Thyroid gland (tissue), 4 donors: ENCODE measurements at places on chromosomes 1 and 21. TPM values are rescaled to one million over a fixed set of nuclear protein-coding genes. Genes with fewer than 3 reads are reported as not detected.

HPCAL4 gene
- 0.11 TPM for total RNA-seq

DNA sequence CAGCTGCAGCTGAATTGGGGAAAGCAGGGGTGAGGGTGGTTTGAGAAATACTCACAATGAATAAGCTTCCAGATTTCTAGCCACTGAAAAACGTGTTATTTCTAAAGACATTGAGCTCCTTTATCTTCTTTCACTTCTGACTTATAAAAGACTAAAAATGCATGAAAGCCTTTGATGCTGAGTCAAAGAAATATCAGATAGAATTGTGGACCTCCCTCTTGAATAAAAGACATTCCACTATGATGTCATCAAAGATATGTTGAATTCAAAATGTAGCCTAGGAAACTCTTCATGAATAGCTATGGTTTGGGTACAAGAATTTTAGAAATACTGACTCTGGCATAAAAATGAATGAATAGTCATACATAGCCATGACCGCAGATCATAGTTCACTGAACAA, 44.7 kb upstream of the COL24A1 start:
- no peak for DNase-seq
- H3K27me3 ChIP-seq, result no peaks in the 10 kb centered on the region

DNA sequence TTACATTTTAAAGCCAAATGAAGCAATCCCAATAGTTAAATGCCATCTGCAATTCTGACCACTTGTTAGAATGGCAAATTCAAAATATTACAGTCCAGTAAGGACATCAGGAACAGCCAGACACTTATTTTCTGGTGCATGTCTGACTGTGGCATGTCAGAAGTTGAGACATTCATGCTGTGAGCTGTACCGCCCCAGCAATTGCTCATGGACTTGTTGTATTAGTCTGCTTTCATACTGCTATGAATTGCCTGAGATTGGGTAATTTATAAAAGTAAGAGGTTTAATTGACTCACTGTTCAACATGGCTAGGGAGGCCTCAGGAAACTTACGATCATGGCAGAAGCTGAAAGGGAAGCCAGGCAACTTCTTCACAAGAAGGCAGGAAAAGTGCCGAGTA, 19.1 kb downstream of the DDAH1 start:
- no peak overlapping the region for H3K4me3 ChIP-seq
- no peak overlapping the region for H3K27ac ChIP-seq
- DNase-seq, result no peak
- H3K4me1 ChIP-seq, result peaks cover 11% of the 10 kb centered on the region
- no peaks in the 10 kb centered on the region for H3K27me3 ChIP-seq

DNA sequence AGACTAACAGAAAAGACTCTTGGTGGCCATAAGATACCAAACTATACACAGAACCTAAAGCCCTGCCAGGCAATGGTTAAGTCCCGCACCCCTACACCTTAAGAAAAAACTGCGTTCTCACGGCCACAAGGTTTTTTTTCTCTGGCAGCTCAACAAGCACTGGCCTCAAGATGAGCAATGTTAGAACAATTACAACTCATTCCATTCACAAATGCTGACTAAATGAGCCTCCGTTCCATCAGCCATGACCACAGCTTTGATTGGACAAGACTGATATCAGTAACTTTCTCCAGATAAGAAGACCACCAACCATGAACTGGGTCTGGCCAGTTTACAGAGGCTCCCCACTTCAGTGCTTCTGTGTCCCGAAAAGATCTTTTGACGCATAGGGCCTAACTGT, 31.9 kb downstream of the SEC16B start:
- no peaks in the 10 kb centered on the region for H3K27me3 ChIP-seq
- no peak for DNase-seq
- peaks cover 3% of the 10 kb centered on the region for H3K36me3 ChIP-seq
- no peak overlapping the region for H3K27ac ChIP-seq
- no peaks in the 10 kb centered on the region for H3K4me1 ChIP-seq
- no peak overlapping the region for H3K4me3 ChIP-seq

DNA sequence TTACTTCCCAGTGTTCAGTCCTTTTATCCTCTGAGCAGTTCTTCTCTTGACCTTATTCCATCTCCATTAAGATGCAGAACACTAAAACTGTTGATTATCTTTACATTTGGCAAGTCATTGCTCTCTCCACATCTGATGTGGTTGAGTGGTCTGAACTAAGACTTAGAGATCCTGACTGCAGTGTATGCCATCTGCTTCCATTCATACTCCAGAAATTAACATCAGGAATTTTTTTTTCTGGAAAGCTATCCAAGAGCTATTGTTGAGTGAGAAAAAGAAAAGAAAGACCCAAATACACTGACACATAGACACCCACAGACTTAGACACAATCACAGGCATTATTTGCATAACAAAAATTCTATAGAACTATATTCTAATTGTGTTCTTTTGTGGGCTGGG, 3.7 kb upstream of the TRIM62 start:
- no peaks in the 10 kb centered on the region for H3K27me3 ChIP-seq
- DNase-seq, result no peak
- H3K27ac ChIP-seq, result no peak overlapping the region
- H3K4me3 ChIP-seq, result no peak overlapping the region

DNA sequence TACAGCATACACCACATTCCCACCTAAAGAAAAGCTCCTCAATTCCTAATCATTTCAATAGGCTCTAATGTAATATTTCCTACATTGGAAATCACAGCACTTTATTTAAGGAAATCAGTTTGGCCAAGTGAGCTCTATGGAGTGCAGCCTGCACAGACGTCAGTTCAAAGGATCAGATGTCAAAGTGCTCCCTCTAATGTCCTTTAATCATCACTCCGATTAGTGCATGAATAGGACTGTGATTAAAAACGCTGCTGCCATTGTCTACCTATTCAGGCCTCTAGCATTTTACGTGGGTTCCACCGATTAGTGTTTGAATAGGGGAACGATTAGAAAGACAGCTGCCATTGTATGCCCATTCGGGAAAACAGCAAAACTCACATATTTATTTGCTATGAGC, 50.2 kb downstream of the DPYD start:
- no peak for DNase-seq
- H3K27me3 ChIP-seq, result no peaks in the 10 kb centered on the region
- no peak overlapping the region for H3K4me3 ChIP-seq
- H3K36me3 ChIP-seq, result no peaks in the 10 kb centered on the region

- DNase-seq, result no peak
- no peaks in the 10 kb centered on the region for H3K36me3 ChIP-seq
- no peak overlapping the region for H3K27ac ChIP-seq
Observed at GRCh38 chr21:34639882-34640788, 25.2 kb upstream of the RCAN1 start.

TDRD5 gene
- 1.8 TPM for total RNA-seq

- no peak for DNase-seq
- no peaks in the 10 kb centered on the region for H3K4me1 ChIP-seq
- no peaks in the 10 kb centered on the region for H3K27me3 ChIP-seq
- no peak overlapping the region for H3K27ac ChIP-seq
Observed at GRCh38 chr1:235714205-235714897, 64.8 kb upstream of the GNG4 start.

DNA sequence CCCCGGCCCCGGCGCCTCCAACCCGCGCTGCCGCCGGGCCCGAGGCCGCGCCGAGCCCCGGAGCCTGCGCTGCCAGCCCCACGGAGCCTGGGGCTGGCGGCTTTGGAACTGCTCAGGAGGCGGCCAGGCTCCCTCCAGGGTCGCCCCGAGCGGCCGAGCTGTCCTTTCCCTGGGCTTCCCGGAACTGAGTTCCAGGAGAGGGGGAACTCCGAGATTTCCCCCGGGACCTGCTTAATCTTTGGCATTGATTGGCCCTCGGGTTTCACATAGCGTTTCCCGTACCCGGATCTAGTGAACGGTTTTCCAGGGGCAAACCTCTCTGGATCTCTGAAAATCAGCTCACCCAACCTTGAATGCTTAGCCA, 504 bp downstream of the H6PD start:
- DNase-seq, result peak; percentile 34
- H3K4me1 ChIP-seq, result peaks cover 44% of the 10 kb centered on the region
- H3K36me3 ChIP-seq, result no peaks in the 10 kb centered on the region
- peak overlapping the region; percentile 52 for H3K4me3 ChIP-seq
- H3K27ac ChIP-seq, result peak overlapping the region; percentile 91
- no peaks in the 10 kb centered on the region for H3K27me3 ChIP-seq

GRCh38 chr1:237166086-237166485, 124.1 kb downstream of the RYR2 start:
- H3K4me3 ChIP-seq, result no peak overlapping the region
- H3K4me1 ChIP-seq, result peaks cover 44% of the 10 kb centered on the region
- no peaks in the 10 kb centered on the region for H3K36me3 ChIP-seq
- peak; percentile 17 for DNase-seq

GRCh38 chr1:50098591-50099021, 10.1 kb upstream of the ELAVL4 start:
- H3K36me3 ChIP-seq, result no peaks in the 10 kb centered on the region
- no peak overlapping the region for H3K27ac ChIP-seq
- no peaks in the 10 kb centered on the region for H3K4me1 ChIP-seq

ABCG1 gene
- total RNA-seq, result 34.1 TPM

DNA sequence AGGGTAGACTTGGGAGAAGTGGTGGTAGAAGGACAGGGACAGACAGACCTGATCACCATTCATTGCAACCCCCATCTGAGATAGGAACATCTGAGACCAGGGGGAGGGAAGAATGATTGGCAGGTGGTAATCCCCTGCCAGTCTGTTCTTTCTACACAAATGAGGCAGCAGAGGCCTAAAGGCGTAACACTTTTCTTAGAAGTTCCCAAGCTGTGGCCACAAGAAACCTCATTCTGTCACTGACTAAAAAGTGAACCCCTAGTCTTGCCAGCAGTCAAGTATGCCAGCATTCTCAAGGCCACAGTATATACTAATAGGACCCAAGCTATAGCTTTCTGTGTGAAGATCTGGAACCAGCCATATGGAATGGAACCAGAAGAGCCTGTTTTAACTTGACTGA, 638.0 kb downstream of the KCNT2 start:
- no peaks in the 10 kb centered on the region for H3K27me3 ChIP-seq
- no peak for DNase-seq
- no peak overlapping the region for H3K4me3 ChIP-seq
- H3K36me3 ChIP-seq, result no peaks in the 10 kb centered on the region
- H3K27ac ChIP-seq, result no peak overlapping the region
- no peaks in the 10 kb centered on the region for H3K4me1 ChIP-seq

RBBP4 gene
- 145 TPM for total RNA-seq

DNA sequence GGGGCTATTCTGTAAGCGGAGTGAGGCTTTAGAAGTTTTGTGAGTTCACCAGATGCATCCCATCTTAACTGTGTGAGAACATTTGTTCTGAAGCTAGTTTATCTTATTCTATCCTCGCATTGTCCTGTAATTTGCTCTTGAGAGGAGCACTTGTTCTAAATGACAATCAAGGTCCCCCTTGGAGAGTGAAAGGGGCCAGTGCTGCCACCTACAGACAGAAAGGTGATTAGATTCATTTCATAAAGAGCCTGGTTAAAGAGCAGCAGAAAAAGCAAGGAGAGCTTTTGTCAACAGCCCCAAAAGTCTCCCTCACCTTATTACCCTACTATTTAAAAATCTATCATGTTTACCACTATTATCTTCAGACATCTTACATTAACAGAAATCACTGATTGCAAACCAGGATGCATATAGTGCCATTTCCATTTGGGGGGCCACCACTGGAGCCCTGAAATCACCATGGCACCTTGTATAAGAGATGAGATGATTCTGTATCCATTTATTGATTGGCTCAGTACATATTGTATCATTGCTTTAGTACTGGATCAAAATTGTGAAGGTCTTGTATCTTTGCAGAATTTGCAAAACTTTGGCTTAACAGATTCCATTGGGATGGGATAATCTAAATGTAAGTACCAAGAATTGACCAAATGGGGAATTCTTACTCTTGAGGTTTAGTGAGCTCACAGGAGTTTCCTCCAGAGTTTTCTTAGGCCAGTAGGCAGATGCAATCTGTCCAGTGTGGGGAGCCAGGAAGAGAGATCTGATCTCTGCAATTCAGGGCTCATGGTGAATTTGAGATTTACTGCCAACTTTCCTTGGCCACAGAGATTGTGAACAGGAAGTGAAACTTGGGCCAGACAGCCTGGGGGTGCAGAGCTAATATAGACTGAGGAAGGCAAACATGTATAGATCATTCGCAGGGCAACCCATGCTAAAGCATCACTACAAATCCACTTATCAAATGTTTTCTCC, 64.3 kb upstream of the TRABD2B start:
- no peaks in the 10 kb centered on the region for H3K36me3 ChIP-seq
- peak; percentile 47 for DNase-seq
- H3K4me3 ChIP-seq, result no peak overlapping the region
- H3K27me3 ChIP-seq, result no peaks in the 10 kb centered on the region
- no peaks in the 10 kb centered on the region for H3K4me1 ChIP-seq
- H3K27ac ChIP-seq, result no peak overlapping the region

KRTAP19-1 gene
- total RNA-seq, result not detected

BSND gene
- not detected for total RNA-seq

CD1D gene
- 1.9 TPM for total RNA-seq

GRCh38 chr1:71745326-71745725, 537.0 kb downstream of the NEGR1 start:
- DNase-seq, result no peak
- H3K27ac ChIP-seq, result no peak overlapping the region
- no peaks in the 10 kb centered on the region for H3K36me3 ChIP-seq
- no peak overlapping the region for H3K4me3 ChIP-seq
- no peaks in the 10 kb centered on the region for H3K27me3 ChIP-seq

- peaks cover 15% of the 10 kb centered on the region for H3K4me1 ChIP-seq
- H3K27me3 ChIP-seq, result no peaks in the 10 kb centered on the region
- no peak overlapping the region for H3K4me3 ChIP-seq
- no peak overlapping the region for H3K27ac ChIP-seq
- peaks cover 63% of the 10 kb centered on the region for H3K36me3 ChIP-seq
- no peak for DNase-seq
Observed at GRCh38 chr1:223752721-223753515, 40.6 kb downstream of the CAPN2 start.

DNA sequence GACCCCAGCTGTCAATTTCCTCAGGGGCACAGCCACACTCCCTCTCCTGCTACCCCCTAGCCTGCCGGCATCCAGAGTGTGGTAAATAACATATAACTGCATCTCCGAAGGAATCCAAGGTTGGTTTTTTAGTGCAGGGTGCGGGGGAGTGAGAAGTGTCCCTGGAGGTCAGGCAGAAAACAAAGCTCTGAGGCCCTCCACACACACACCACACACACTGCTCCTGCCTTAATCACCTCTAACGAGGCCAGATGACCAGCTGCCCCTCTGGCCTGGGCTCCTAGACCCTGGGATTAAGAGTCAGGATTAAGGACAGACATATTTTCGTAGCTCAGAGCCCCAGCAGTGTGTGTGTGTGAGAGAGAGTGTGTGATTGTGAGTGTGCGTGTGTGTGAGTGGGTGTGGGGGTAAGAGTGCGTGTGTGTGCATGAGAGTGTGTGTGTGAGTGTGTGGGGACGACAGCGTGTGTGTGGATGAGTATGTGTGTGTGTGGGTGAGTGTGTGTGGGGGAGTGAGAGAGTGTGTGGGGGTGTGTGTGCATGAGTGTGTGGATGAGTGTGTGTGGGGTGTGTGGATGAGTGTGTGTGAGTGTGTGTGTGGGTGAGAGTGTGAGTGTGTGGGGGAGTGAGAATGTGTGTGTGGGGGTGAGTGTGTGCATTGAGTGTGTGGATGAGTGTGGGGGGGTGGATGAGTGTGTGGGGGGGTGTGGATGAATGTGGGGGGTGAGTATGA, 14.6 kb downstream of the SDC3 start:
- DNase-seq, result no peak
- H3K36me3 ChIP-seq, result no peaks in the 10 kb centered on the region

PTPRF gene
- 53.2 TPM for total RNA-seq

PAX7 gene
- not detected for total RNA-seq

C1orf185 gene
- total RNA-seq, result not detected
